ENCODE measurements at places on chromosomes 5 and 9.

DNA sequence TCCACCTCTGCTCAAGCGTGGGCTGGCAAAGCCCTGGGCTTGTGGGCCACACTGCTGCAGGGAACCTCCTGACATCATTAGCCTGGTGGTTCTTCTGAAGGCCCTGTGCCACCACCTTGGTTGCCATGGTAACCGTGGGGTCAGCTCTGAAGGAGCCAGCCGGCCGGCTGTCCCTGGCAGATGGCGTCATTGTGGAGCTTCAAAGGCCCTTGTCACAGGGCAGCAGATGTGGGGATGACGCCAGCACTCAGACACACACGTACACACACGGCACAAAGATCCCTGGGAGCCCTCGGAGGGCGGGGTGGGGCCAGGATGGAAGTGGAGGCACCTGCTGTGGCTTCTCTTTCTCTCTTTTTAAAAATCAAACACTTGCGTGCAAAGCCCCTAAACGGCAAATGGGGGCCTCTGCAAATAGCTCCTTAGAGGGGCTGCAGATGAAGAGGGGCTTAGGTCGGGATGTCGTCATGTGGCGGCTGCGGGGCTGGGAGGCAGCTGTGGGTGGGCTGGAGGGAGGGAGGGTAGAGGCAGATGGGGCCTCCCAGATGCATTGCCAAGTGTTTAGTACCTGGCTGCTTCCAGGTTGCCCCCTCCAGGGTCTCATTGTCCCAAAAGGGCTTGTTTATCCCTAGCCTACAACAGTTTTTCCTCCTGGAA, 19.5 kb upstream of the RPL26L1 start:
- DNase-seq, result no peak

DNA sequence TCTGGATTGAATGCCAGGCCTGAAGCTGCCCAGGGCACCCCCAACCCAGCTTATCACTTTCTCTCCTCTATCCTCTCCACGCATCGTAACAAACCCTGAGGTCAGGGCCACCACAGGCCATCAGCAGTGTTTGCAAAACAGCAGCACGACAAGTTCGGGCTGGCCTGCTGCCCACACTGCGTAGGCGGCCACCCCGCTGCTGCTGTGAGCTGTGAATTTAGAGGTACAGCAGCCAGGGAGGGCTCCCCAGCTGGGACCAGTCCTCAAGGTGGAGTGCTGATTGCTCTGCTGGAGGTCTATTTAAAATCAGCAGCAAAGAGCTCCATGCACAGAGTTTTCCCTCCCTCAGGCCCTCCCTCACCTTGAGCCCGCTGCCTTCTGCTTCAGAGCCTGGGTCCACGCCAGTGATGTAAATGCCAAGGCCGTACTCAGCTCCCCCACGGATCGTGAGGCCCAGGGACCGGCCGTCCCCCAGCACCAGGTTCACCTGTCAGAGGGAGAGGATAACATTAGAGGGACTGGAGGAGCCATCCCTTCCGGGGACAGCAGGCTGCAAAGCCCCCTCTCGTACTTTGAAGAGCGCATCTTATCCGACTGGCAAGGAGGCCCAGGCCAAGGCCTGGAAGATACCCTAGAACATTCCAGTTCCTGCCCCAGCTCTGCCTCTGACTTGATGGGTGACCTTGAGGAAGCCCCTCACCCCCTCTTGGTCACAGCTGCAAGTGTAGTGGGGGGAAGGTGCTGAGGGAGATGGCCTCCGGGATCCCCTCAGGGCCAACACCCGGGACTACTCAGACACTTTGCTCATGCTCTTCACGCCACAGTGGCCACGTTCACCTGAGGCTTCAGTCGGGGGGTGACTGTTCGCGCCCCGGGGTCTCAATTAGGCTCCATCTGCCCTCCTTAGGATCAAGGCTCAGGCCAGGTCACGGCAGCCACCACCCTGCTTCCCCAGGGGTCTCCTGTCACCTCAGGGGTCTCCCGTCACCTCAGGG, 39.1 kb downstream of the WHRN start:
- DNase-seq, result no peak

DNA sequence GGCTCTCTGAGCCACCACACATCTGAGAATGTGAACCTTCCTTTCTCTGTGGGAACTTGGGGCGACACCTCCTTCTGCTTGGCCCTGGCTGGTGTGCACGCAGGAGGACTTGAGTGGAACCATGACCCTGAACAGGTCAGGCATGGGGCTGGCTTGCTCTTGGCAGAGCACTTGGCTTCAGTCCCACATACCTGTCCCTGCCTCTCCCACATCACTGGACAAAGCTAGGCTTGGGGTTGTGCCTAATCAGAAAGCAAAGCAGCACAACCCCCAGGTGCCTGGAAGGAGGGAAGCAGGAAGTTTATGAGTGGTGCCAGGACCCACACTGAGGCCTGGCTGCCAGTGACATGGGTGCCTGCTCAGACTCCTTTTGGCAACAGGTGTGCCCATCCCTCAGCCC, 13.2 kb downstream of the GADD45G start:
- no peak for DNase-seq

- no peak for DNase-seq
These were observed 219.8 kb downstream of the ACTL7B start for GRCh38 chr9:108636013-108636412.

- DNase-seq, result no peak
These were observed 151.4 kb upstream of the FSTL4 start for GRCh38 chr5:133763744-133764143.

GRCh38 chr5:65102371-65102975, 333.7 kb downstream of the CWC27 start:
- no peak for DNase-seq

DNA sequence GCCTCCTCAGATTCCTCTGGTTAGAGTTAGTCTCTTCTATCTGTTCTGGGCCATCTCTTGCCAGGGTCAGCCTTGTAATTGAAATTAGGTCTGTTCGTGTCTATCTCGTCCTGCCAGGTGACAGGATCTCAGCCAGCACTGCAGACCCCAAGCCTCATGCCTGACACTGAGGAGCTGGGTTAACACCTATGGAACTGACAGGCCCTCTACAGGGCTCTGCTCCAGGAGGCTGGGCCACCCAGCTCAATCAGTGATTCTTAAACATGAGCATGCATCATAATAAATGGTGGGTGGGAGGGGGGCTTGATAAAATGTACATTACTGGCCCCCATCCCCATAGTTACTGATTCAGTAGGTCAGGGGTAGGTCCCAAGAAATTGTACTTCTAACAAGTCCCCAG, 103.4 kb downstream of the PSD2 start:
- DNase-seq, result no peak

GRCh38 chr5:2754581-2755075, 3.2 kb upstream of the IRX2 start:
- no peak for DNase-seq

DNA sequence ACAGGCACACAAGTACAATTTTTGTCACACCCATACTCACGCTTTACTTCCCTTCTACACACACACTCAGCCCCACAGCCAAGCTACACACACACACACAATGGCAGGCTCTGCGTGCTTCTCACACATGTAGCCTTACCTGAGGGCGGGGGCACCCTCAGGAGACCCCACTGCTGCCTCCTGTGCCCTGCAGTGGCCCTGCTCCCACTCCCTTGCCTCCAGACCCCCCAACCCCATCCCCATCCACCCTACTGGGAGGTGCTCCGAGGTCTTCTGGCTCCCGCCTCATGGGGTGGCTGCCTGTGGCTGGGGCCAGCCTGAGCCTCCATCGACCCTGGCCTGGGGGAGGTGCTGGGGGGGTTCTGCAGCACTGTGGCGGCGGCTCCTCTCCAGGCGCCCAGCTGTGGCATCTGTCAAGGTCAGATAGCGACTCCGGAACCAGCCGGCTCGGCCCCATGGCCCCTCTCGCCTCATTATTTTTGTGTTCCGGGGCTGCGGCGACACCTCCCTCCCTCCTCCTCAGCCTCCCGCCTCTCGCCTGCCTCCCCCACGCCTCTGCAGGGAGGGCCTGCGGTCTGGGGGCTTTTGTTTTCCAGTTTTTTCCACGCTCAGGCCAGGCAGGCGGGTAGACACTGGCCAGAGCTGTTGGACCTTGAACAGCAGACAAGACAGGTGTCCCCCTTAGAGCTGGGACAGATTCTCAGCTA, 21.7 kb downstream of the CXXC5 start:
- no peak for DNase-seq
